CD4-positive, alpha-beta T cell (primary cell): ENCODE measurements at places on chromosomes 6 and 20. TPM values are rescaled to one million over a fixed set of nuclear protein-coding genes. Genes with fewer than 3 reads are reported as not detected.

DNA sequence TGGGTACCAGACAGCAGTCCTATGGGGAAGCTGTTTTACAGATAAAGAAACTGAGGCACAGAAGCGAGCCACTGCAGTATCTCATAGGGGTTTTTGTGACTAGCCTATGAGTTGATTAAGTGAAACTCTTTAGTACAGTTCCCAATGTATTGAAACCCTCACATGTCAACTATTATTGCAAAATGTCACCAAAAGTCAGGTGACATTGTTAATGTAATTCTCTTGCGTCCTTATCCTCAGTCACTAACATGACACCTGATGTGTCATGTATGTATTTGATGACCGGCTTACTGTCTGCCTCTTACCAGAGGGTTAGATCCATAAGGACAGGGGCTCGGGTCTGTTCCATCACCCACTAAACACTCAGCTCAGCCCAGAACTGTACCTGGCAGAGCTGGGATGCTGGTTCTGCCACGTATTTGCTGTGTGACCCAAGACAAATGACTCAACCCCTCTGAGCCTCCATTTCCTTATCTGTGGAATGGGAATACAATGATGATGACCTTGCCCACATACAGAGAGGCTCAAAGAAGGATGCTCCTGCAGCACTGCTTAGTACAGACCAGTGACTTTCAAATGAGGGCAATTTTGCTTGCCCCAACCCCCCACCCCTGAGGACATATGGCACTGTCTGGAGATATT is 32.9 kb downstream of the PREX1 start:
- DNase-seq, result no peak

The PHACTR1 gene
- total RNA-seq, result 1.3 TPM

The PTPRK gene
- 8.4 TPM for total RNA-seq

DNA sequence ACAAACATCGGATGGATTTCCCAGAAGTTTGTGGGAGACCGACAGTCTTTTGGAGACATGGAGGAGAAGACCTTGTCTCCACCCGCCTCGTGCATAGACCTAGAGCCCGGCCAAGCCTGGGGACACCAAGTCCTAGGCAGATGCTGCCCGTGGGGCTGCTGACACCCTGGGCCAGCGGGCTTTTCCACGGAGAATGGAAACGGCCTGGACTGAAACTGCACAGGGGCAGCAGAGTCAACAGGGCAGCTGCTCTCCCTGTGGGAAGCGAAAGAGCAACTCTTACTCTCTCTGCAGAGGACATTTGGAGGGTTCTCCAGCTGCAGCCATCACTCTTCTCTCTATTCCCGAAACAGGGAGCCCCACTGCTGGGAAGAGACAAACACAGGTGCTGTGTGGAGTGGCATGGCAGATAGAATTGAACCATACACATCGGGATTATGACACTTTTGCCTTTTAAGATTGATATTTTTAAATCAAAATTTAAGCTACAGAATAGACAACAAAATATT is 401.2 kb downstream of the THBS2 start:
- DNase-seq, result no peak

DNA sequence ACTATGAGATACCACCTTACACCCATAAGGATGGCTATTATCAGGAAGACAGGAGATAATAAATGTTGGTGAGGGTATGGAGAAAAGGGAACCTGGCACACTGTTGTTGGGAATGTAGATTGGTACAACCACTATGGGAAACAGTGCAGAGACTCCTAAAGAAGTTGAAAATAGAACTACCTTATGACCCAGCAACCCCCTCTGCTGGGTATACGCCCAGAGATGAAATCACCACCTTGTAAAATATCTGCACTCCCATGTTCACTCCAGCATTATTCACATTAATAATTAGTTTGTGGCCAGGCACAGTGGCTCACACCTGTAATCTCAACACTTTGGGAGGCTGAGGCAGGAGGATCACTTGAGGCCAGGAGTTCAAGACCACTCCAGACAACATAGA is 26.8 kb downstream of the ZBTB9 start:
- DNase-seq, result no peak

DNA sequence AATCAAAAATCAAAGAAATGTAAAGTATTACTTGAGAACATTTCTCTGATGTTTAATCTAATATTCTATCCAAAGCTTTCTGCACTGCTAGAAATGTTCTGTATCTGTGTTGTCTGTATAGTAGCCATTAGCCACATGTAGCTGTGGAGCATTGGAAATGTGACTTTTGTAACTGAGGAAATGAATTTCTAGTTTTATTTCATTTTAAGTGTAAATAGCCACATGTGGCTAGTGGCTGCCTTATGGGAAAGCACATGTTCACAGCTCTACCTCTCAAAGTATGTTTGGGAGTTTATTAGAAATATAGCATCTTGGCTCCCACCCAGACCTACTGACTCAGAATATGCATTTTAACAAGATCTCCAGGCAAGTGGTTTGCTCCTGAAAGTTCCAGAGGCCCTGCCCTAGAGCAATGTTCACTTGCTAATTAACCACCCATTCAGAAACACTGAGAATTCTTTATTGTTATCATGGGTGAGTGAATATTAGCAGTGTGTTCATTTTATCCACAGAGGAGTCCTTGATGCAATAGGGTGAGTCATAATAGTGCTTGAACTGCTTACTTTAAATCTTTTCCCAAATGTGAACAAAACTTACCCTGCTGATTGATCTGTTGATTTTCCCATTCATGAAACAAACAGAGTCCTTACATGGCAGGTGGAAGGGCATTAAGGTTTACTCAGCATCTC is 282.7 kb downstream of the PLCB1 start:
- DNase-seq, result no peak

DNA sequence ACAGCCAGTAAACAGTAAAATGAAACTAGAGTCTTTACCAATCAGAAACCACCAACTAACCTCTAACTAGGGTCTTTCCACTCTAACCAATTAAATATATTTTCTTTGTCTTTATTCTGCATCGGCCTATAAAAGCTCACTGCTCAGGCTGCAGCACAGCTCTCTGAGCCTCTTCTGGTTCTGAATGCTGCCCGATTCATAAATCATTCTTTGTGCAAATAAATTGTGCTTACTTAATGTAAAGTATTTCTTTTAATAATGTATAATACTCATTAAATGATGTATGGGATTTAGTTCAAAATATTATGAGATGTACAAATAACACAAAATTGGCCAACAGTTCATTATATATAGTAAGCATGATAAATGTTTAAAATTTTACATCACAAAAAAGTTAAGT is 7.9 kb downstream of the IBTK start:
- DNase-seq, result no peak

DNA sequence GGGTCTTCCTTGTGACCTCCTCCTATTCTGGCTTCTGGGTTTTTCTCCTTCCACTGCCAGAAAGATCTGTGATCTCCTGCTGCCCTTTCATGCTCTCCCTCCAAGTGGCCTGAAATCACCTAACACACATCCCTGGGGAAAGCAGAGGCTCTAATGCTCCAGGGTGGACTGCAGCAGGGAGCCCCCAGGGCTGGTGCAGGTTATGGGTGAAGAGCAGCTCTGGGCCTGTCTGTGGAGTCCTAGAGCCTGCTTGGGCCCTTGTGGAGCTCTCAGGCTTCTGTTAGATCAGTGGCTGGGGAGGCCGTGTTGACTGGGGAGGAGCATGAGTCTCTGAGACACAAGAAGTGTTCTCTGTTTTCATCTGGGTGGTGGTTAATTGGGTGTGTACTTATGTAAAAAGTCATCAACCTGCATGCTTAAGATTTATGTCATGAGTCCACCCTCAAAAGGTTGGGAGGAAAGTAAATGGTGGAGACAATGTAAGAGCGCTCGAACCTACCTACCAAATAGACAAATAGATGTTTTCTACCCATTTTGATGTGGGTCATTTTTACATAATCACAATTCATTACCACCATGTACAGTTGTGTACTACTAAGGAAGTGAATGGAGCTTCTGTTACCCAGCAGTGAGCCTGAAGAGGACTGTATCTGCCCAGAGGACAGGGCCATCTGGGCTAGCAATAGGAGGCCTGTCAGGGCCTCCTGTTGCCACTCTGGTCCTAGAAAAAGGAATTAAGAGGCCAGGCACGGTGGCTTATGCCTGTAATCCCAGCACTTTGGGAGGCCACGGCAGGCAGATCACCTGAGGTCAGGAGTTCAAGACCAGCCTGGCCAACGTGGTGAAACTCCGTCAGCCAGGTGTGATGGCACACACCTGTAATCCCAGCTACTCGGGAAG is 32.0 kb upstream of the RNF8 start:
- DNase-seq, result no peak

DNA sequence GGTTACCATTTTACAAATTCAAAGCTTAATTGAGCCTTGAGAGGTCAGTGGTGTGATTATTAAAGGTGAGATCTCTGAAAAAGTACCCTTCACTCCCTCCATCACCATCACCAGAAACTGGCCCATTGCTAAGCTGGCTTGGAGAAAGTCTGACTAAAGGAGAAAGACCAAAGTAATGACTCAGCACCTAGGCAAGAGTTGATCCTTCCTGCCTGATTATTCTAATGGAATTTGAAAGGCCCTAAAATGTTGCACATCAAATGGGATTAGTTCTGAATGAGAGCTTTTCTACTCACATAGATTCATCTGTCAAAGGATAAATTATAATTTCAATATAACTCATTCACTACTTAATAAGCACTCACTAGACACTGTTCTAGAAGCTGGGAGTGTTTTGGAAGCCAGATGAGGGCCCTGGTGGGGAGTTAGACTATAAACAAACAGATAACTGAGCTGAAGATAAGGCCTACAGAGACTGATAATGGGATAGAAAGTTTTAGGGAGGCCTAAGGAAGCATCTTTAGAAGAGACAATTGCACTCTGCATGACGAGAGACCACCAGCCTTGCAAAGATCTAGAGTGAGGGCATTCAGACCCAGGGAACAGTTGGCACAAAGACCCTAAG is 366.7 kb downstream of the SYNE1 start:
- DNase-seq, result no peak

DNA sequence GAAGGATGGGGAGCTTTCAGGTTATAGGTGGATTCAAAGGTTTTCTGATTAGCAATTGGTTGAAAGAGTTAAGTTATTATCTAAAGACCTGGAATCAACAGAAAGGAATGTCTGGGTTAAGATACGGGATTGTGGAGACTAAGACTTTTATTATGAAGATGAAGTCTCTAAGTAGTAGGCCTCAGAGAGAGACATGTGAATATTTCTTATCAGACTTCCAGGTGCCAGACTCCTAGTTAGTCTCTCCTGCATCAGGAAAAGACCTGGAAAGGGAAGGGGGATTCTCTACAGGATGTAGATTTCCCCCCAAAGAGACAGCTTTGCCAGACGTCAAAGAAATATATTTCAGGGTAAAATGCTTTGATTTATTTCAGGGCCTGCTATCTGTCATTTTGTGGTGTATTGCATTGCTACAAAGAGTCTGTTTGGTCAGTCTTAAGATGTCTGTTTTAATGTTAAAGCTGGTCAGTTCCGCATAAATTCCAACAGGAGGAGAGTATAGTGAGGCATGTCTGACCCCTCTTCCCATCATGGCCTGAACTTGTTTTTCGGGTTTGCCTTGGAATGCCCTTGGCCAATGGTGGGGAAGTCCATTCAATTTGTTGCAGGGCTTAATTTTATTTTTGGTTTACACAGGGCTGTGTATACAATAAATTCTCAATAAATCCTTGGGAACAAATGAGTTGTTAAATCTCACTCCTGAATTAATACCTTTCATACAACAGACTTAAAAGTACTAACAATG is 103.4 kb upstream of the RALGAPA2 start:
- DNase-seq, result no peak

The RFX6 gene
- total RNA-seq, result not detected

DNA sequence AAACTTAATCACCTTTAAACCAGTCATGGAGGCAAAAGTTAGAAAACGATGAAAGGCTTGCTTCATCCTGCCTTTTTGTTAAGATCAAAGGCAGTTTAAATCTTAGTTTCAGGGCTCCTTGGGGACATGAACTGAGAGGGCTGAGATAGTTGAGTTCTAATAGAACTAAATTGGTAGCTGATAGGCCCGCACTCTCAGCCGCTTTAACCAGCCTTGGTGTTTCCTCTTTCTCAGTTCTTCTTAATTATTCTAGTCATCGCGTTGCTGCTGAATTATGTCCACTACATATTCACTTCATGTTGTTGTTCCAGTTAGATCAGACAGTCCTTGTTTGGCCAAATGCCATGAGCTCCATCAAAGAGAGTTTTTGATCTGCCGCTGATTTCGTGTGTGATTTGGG is 72.5 kb downstream of the ANKS1A start:
- no peak for DNase-seq

- DNase-seq, result no peak
Measured at GRCh38 chr6:114707081-114707620, 364.3 kb upstream of the HS3ST5 start.

The ARMC2 gene
- total RNA-seq, result 5.2 TPM

GRCh38 chr6:119333707-119334295 is 15.8 kb downstream of the MAN1A1 start:
- no peak for DNase-seq

The ZC3H12D gene
- 71.0 TPM for total RNA-seq

The IL20RA gene
- total RNA-seq, result not detected

- DNase-seq, result no peak
Measured at GRCh38 chr6:46056906-46057529, 41.4 kb upstream of the CLIC5 start.

DNA sequence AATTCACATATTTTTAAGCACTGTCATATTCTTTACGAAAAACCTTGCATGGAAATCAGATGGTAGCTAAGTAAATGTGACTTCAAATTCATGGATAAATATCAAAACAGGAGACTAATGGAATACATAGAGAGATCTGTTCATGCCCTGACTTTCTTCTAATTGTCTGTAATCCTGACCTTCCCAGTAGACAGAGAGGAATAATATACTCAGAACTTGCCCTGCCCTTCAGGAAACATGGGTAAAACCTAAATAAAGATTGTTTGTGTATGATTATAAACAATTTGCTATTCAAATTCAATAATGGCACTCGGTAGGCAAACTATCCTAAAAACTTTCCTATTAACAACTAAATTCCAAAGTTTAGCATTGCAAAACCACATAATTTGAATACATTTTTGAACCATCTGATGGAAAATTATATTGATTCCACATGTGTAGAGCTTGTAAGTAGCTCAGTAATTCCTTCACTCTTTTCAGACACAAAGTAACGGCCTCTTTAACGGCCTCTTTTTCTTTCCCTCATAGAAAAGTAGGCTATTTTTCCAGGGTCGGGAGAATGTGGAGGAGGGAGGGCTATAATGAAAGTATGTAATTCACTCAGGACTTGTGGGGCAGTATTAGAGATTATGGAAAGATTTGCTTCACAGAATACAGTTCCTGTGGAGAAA is 227.6 kb downstream of the ALDH8A1 start:
- no peak for DNase-seq

- DNase-seq, result no peak
Measured at GRCh38 chr6:108684771-108685329, 124.1 kb downstream of the FOXO3 start.

- no peak for DNase-seq
Measured at GRCh38 chr20:41654884-41655283, 36.7 kb upstream of the CHD6 start.
